ENCODE measurements at places on chromosomes 12 and 14.
A peak's percentile ranks its signal among the peaks of the same experiment; 100 is the strongest.

DNA sequence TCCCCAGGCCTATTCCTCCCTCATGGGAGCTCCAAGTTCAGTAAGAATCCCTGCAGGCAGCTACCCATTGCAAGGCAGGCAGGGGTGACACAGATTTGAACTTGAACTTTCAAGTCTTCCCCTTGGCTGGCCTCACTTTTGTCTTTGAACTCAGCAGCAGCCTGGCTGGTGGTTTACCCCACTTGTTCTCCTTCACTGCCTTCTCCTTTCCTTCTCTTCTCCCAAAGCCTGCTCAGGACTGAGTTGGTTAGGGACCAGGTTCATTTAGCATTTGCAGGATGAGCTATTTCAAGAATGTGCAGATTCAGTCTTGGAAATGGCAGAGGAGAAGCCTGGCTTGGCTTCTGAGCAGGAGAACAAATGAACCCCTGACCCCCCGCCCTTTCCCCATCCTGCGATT lies 67.7 kb upstream of the TBX3 start:
- DNase-seq: no peak

- DNase-seq: peak; percentile 60
Observed at GRCh38 chr14:56117765-56118610, at the start of gene PELI2. PELI2 (plus strand) TSS chr14:56118411; CDS start chr14:56118661, 250 bp downstream.

DNA sequence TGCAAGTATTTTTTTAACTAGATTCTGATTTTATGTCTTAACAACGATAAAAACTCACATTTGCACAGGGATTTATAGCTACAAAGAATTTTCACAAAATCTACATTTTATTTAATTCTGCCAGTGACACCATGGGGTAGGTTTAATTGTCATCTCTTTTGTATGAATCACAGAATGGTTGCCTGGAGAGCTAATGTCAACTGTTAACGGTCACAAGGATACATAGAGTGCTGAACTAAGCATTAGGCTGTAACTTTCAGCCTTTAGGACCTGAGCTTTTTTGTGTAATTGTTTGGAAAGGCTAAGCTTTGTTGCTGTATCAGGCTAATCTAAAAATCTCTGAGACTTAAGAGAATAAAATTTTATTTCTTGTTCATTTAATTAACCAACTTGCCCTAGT lies 465.3 kb upstream of the TBX3 start:
- no peak for DNase-seq

DNA sequence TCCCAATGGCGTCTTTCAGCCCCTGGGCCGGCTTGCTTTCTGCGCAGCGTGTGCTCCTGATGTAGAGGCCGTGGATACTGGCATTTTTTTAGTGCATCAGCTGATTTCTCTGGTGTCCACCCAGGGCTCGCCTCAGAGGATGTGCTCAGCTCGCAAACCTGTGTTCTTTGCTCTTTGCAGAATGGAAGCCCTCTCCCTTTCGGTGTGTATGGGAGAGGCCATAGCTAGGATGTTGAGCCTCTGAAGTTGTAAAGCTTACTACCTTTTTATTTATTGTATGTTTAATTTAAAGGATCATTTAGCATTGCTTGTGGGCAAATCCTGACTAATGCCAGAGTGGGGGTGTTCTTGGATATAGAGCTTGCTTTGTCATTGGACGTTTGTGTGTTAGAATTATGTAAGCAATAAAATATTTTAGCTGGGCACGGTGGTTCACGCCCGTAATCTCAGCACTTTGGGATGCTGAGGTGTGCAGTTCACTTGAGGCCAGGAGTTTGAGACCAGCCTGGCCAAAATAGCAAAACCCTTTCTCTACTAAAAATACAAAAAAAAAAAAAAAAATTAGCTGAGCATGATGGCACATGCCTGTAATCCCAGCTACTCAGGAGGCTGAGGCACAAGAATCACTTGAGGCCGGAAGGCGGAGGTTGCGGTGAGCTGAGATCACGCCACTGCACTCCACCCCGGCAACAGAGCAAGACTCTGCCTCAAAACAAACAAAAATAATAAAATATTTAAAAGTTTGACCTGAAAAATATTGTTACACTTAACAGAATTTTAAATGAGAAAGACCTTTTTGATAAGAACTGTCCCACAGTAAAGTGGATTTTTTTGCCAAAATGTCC lies 52.6 kb upstream of the MMP17 start:
- DNase-seq: no peak

DNA sequence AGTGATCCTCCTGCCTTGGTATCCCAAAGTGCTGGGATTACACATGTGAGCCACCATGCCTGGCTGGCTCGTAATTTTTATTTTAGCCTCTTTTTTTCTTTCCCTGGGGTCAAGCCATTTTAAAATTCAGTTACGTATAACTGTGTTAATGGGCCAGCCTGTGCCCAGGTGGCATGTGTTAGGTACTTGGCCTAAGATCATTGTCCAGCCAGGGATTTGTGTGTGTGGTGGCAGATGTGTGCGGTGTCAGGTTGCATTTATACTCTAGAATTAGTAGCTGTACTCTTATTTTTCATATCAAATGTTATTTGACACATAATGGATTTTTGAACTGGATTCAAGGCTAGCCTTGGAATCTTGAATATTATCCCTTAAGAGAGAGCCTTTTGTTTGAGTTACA lies 69.3 kb downstream of the FBXO34 start:
- DNase-seq: no peak

GRCh38 chr14:81416194-81416952 lies 16.2 kb upstream of the STON2 start:
- DNase-seq: no peak

DNA sequence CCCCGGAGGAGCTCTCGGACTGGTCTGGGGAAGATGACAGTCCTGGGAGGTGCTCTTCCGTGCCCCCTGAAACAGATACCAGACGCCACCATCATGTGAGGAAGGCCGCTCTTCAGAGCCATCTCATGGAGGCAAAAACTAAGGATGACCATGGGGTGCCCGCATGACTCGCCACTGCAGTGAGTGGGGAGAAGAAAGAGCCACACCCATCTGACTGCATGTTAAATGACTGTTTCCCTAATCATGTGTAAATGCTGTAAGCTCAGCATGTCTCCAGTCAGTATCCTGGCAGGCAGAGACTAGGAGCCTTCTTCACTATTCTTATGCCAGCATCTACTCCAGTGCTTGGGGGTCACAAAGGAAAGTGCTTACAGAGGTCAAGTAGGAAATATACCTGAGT lies 4.0 kb downstream of the STON2 start:
- no peak for DNase-seq

DNA sequence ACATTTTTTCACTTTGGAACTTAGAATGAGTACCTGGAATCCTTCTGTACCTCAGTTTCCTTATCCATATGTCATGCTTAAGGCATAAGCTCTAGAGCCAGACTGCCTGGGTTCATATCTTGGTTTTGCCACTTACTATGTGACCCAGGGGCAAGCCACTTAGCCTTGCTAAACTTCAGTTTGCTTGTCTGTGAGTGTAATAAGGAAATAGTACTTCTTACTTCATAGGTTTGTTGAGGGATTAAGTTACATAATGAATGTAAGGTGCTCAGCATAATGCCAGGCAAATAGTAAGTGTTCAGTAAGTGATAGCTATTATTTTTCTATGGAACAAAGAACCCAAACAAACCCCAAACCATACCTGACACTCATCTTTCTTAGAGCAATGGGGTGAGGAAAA lies 225.1 kb downstream of the BCAT1 start:
- DNase-seq: no peak

GRCh38 chr12:50685641-50686040 lies 78.3 kb upstream of the ATF1 start:
- DNase-seq: no peak

DNA sequence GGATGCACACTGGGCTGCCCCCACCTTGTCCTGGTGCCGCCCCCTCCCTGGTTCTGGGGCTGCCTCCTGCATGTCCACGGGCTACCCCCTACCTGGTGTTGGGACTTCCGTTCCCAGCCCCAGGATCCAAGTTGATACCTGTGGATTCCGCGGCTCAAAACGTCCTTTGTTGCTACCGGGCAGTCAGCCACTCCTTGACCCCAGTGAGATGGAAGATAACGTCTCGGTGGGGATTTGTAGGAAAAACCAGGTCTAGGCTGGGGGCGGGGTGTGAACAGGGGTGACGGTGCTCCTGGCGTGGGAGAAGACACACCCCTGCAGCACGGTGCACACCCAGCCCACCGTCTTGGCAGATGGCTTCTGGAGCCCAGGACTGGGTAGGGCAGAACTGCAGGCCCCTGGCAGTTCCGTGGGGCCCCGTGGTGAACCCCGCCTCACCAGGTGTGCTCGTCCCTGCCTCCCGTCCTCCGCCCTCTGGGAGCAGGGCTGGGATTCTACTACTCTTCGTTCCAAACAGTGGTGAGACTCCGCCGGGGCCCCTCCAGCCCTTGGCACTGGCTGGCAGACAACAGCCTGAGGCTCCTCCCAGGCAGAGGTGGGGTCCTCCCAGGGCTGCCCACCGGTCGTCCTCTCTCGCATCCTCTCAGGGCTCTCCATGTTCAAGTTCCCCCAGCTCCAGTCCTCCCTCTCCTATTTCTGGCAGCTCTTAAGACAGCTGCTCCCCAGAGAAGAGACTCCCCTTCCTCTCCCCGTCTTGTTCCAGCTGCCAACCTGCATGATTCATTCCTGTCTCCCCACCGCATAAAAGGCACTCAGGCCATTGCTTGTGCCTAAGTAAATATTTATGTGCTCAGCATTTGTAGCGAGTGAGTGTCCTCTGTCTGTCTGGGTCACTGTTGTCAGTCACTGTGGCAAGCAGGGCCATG lies 75.5 kb downstream of the FBXL14 start:
- no peak for DNase-seq

GRCh38 chr12:115606040-115606439 lies 671.5 kb downstream of the MED13L start:
- DNase-seq: no peak

GRCh38 chr12:80187660-80188090 lies 88.3 kb downstream of the OTOGL start:
- DNase-seq: no peak

DNA sequence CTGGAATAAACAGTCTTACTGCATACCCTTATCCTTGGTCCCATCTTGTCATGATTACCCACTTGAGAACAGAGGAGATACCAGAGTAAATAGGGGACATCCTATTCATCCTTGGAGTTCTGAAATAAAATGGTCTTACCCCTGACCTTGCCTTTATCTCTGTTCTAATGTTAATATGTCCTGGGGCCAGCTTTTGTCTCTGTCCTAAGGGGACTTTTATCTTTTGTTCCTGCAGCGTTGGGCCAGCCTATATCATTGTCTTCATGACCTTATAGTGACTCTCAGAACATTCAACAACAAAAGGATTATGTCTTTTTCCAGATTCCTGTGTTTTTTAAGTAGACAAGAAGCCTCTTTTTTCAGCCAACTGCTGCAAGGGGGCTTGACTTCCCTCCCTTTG lies 1057.5 kb downstream of the LRFN5 start:
- no peak for DNase-seq

GRCh38 chr12:91990525-91990924 lies 155.1 kb downstream of the BTG1 start:
- DNase-seq: no peak

GRCh38 chr14:75399843-75400775 lies 27.7 kb upstream of the JDP2 start:
- peak; percentile 23 for DNase-seq

- DNase-seq: no peak
Observed at GRCh38 chr12:132185705-132186104, 41.4 kb downstream of the NOC4L start.

- no peak for DNase-seq
Observed at GRCh38 chr12:102298022-102298421, 100.4 kb upstream of the PMCH start.

DNA sequence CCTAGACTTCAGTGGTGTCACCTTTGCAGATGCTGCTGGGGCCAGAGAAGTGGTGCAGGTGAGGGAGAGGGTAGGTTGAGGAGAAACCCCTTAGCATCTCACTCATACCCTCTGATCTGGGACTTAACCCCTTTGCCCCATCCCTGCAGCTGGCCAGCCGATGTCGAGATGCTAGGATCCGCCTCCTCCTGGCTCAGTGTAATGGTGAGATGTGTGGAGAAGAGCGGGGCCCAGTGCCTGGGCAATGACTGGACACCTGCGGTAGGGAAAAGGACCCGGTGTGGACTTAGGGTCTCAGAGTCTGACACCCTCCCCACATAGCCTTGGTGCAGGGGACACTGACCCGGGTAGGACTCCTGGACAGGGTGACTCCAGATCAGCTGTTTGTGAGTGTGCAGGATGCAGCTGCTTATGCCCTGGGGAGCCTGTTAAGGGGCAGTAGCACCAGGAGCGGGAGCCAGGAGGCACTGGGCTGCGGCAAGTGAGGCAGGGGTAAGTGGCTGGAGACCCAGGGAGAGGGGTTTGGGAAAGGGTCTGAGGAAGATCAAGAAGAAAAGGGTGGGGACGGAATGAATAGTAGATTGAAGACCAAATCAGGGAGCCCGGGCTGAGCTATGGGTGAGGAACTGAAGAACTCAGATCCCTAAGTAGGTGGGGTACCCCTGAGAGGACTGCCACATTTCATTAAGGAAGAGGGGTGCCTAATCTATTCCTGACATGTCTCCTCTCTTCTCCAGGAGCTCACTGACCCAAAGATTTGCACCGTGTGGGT lies 7.6 kb downstream of the B4GALNT1 start:
- DNase-seq: no peak

- DNase-seq: no peak
Observed at GRCh38 chr14:89243286-89243685, 173.7 kb downstream of the FOXN3 start.

All from substantia nigra (tissue), 51 donors.